Nucleus accumbens (tissue), 56 donors: ENCODE measurements at places on chromosomes 2 and 18.

DNA sequence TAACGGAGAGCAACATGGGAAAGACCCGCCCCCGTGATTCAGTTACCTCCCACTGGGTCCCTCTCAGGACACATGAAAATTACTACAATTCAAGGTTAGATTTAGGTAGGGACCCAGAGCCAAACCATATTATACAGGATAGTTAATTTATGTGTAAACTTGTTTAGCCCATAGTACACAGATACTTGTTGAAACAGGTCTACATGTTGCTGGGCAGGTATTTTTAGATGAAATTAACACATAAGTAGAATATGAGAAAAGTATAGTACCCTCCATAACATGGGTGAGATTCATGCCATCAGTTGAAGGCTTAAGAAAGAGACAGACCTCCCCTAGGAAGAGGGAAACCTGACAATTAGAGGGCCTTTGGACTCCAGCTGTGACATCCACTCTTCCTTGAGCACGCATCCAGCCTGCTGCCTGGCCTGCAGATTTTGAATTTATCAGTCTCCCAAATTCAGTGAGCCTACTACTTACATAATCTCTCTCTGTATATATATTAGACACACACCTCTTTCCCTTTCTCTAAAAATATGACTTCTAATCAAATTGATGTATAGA is 463.5 kb upstream of the NETO1 start:
- no peak for DNase-seq

- no peak for DNase-seq
These were observed 280.3 kb upstream of the TRIB2 start for GRCh38 chr2:12436483-12436882.

DNA sequence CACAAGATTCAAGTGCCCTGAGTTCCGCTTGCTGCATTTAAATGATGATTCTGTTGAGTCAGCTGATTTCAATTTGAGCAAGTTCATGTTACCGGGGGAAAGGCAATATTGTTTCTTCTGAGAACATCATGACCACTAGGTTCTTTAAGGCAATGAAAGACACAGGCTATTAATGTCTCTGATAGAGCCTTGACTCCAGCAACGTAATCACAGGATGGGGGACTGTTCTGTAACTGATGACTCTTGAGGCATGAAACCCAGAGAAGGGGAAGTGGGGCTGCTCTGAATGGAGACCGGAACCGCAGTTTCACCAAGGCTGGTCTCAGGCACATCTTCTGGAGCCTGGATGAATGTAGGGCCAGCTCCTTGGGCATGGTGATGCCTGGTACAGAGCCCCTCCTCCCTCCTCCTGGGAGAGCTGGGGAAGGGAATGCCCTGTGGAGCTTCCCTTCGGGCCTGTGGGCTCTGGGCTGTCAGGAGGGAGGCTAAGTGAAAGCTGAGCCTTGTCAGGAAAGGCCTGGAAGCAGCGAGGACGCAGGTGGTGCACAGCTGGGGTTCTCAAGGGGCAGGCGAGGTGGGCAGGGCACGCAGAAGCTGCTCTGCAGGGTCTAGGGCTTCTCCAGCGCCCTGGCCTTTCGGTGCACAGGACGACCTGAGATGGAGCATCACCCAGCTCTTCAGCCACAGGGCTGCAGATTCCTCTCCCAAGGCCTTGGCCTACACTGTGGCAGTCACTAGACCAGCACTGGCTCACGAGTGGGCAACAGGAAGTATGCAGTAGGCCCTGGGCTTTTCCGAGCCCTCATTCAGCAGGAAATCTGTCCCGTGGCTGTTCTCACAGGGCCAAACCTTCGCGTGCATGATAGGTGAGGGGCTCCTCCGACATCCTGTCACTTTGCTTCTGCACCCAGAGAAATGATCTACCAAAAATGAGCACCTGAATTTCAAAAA is 36.6 kb upstream of the PRLH start:
- no peak for DNase-seq

GRCh38 chr2:79981316-79981715 is 323.2 kb downstream of the LRRTM1 start:
- DNase-seq = no peak

- no peak for DNase-seq
These were observed 162.8 kb downstream of the RBM43 start for GRCh38 chr2:151098841-151099240.

- no peak for DNase-seq
These were observed 207.6 kb upstream of the SMIM21 start for GRCh38 chr18:75635096-75635495.

DNA sequence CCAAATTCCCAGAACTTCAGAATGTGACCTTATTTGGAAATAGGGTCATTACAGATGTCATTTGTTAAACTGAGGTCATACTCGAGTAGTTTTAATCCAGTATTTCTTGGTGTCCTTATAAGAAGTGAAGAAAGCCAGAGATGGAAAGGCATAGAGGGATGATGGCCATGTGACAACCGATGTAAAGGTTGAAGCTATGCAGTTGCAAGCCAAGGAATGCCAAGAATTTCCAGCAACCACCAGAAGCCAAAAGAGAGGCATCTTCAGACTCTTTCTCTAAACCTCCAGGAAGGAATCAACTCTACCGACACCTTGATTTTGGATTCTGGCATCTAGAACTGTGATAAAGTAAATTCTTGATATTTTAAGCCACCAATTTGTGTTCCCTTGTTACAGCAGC is 242.2 kb downstream of the CDH20 start:
- no peak for DNase-seq

DNA sequence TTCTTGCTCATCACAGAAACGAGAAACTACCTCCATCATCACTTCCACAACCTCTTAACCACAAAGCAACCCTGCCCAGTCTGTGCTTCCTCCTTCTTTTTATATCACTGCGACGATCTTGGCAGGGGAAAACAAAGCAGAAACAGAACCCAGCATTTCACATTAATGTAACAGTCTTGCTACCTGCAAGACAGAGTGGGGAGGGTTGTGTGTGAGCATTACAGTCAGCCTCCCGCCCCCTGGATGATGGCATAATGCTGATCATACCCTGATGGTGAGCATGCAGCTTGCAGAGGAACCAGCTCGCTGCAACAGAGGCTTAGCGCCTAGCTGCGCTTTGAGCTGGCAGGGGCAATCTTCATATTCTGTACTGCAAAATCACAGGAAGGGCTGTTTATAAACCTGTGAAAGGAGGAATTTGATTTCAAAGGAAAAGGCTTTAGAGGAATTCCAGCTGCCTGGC is 376.1 kb downstream of the IRS1 start:
- DNase-seq = peak; percentile 16

DNA sequence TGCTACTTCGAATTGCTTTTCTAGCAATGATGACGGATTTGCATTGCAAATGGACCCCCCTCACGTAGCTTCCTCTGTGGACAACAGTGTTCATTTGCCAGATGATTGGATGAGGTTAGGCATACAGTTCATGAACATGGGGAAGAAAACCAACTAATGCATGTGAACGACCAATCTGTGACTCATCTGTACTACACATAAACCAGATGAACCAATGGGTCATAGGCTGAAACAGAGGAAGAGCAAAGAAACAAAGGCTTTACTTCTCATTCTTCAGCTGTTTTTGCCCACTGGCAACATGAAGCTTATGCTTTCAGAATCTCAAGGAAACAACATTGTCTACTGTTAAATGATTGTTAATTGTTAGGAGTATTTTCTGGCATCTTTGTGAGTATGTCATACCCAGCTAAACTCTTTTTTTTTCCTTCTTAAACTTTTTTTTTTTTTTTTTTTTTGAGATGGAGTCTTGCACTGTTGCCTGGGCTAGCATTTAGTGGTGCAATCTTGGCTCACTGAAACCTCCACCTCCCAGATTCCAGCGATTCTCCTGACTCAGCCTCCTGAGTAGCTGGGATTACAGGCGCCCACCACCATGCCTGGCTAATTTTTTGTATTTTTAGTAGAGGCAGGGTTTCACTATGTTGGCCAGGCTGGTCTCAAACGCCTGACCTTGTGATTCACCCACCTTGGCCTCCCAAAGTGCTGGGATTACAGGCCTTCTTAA is 35.5 kb downstream of the EFEMP1 start:
- no peak for DNase-seq

- DNase-seq = no peak
These were observed 9.0 kb downstream of the CAPN10 start for GRCh38 chr2:240595381-240596079.

- no peak for DNase-seq
These were observed 20.2 kb downstream of the ATG16L1 start for GRCh38 chr2:233271693-233272092.

DNA sequence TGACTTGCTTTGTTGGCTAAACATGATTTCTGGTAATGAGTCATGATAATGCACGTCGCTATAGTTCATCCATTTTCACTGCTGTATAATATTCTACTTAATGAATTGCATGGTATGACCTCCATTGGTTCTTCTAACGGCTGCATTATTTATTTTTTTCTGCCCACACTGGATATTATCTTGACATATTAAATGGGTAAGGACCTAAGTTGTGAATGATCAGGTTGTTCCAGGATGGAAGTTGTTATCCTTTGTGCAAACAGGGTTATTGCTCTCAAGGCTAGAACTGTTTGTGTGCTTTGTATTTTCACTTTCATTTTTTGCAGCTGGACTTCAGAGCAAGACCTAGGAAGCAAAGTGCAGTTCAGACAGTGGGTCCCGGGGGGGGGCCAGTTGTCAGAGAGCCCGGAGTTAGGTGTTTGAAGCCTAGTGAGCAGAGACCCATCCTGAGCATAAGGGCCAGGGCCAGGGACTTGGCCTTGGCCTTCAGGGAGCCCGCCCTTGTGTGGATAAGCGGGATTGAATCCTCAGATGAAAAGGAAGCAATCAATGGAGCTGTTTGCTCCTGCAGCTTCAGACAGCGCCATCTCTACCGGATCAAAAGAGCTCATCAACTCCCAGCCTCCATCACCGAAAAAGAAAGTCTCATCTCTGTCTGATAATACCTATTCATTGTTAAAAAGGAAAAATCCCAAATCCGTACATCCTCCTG is 48.2 kb downstream of the AGAP1 start:
- no peak for DNase-seq

GRCh38 chr18:64966667-64967066 is 784.1 kb upstream of the CDH7 start:
- DNase-seq = no peak

DNA sequence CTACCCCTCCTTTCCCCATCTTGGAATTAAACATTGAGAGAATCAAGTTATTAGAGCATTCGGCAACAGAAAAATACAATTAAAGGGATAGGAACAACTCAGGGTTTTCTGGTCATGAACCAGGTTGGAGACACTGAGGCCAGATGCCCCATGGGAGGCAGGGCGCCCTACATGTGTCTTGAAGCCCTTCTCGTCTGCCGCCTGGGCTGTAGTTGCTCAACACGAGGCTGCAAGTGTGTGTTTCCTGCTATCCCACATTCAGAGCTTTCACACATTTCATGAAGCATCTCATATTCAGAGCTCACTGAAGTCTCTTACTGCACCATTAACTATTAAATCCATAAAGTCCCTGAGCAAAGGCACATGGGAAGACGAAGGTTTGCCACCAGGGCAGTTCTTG is 28.8 kb downstream of the TTC39C start:
- no peak for DNase-seq

- no peak for DNase-seq
These were observed 23.7 kb upstream of the TEX51 start for GRCh38 chr2:126874961-126875360.

DNA sequence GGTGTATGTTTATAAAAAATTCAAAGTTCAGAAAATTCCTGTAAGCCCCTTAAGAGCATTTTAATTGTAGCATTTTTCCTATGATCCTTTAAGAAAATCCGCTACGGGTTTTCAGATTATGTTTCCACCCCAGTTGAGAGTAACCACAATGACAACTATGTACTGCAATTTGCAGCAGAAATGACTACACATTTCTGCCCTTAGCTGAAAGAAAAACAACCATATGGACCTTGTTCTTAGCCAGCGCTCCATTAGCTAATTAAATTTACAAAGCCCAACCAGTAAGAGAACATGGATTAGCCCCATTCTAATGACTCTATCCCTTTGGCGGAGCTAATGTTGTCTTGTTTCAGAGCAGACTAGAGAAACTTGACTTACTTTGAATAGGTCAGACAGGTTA is 247.6 kb downstream of the SLC8A1 start:
- DNase-seq = no peak

DNA sequence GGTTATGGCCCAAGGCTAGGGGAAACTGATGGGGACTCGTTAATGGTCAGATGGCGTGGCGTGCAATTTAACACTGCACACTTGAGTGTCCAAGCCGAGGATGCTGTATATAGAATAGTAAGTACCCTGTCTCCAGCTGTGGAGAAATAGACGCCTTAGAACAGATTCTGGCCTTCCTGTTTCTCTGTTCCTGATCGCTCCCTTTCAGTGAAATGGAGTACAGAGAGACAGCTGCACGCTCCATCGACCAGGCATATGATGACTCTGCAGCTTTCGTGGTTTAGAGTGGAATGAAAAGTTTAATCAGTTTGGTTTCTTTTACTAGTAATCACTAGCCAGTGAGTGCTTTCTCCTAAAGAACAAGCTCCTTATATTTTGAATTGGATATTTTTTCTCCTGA is 213.4 kb downstream of the NEDD4L start:
- no peak for DNase-seq

DNA sequence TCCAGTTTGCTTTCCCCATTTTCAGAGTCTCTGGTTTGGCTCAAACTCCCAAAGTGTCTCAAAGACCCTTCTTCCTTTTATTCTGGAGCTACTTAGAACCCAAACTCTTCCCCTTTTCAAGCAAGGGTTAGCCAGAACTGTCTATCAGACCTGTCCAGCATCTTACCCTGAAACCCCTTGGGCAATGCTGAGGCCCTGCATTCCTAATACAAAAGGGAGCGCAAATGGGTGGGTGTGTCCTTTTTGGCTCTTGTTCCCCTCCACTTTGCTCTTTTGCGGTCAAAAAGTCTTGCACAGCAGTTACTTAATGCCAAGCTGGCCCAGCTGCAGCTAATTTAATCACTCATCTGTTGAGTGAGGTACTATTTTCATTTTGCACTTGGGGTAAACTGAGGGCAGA is 231.2 kb upstream of the FOSL2 start:
- DNase-seq = no peak

DNA sequence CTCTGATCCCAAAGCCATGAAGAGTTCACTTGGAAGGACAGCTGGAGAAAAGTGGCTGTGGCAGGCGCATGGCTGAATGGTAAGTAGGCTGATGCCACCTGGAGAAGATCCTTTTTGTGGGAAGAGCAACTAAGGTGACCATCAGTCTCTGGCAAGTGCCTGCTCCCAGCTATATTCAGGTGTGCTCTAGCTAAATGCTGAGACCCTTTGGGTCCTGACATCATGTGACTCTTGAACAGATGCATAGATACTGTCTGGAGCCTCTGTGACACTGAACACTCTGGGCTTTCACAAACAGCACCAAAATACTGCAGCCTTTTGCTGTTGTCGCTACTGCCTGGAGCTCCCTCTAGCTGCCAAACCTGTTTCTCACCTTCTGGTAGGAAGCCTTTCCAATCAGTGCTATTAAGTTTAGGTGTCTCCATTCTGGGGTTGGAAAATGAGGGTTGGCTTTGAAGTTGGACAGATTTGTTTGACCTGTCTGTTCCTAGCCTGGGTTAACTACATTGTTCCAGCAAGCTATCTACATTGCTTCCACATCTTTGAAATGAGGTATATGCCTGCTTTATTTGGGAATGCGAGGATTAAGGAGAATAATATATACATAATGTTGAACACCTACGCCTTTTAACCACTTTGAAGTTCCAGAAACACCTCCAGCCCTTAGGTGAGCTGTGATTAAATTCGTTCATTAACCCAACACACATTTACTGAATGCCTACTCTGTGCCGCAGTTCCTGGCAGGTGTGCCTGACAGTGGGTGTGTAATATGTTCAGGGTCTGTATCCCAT is 3.1 kb downstream of the EGR4 start:
- peak; percentile 41 for DNase-seq
